ENCODE measurements at places on chromosomes 4 and X. TPM values are rescaled to one million over a fixed set of nuclear protein-coding genes. Genes with fewer than 3 reads are reported as not detected.

The GAGE12H gene
- polyA plus RNA-seq: not detected

The AMTN gene
- not detected for polyA plus RNA-seq

DNA sequence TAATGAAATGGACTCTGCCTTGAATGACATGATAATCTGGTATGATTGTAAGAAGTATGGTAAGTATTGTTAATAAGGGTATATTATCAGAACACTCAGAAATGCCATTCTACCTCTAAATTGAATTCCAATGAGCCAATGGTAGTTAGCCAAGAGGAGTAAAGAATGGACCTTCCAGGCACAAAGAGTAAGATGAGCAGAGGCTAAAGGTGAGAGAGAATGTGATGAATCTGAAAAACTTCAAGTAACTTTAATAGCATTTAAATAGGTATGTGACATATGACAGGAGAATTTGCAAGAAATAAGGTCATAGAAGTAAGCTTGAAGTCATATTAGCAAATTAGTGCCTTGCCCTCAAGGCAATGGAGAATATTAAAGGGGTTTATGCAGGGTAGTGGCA is 152.4 kb downstream of the BANK1 start:
- DNase-seq: no peak

The PPP1R2C gene
- not detected for polyA plus RNA-seq

DNA sequence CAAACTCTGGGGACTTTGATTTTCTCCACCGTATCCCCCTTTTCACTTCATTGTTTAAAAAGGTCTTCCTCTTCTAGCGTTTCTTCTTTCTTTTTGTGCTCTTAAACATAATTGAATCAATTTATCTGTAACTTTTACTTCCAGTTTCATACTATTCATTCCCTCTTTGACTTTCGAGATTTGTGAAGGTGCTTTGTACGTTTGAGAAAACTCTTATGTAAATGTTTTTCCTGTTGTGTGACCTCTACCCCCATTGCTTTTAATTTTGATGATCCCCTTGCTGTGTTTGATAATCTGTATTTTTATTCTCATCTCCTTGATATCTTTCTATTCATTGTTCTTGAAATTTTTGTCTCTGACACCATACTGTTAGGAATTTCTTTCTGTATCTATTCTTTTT is 4.8 kb downstream of the USP38 start:
- DNase-seq: no peak

DNA sequence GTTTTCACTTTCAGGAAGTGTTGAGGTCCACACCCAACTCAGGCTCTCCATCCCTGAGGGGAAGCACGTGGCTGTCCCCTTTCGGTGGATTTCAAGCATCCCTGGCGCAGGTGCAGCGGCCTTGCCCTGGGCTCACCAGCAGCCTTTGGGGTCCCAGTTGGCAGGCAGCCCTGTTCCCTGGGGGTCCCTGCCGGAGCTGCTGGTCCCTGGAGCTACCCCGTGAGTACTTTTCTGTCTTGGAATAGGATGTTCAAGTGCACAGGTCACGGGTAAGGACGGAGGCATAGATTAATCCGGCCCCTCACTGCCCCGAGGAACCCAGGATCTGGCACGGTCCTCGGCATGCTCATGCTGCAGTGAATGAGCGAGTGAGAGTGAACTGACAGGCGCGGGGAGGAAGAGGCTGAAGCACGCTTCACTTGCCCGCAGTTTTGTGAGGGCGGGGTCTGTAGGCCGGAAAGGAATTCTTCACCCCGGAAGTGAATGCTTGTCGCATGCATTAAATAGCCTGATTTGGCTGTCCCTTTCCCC is 117.2 kb upstream of the FAT1 start:
- DNase-seq: no peak

GRCh38 chr4:83208371-83209365 is 75.9 kb downstream of the COQ2 start:
- DNase-seq: no peak

DNA sequence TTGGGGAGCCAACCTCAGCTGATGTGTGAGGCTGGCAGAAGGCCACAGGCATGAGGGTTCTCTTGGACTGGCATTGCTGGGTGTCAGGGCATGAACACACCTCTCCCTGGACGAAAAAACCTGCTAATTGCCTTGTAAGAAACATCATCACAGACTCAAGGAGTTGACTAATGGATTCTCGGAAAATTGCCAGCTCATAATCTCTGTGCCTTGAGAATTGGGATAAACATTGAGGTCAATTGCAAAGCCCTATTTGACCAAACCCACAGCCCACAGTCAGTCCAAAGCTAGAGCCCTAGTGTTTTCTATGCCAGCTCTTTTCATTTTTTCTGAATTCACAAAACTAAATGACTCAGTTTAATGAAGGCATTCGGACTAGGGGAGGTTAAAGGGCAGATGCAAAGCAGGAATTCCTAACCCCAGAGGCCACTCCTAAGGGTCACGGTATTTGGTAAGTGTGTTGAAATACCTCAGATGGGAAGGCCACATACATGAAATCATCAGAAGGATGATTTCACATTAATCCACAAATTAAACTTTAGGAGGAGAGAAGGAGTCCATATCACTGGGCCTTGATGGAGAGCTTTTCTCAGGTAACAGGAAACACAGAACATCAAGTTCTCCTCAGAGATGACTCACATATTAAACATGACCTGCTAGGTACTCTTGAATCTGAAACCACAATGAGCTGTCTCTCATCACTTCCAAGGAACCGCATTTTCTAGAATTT is 39.0 kb upstream of the RASL11B start:
- DNase-seq: no peak

GRCh38 chr4:23001478-23001877 is 308.7 kb downstream of the GBA3 start:
- no peak for DNase-seq

GRCh38 chr4:123449362-123449761 is 52.8 kb downstream of the SPRY1 start:
- DNase-seq: no peak

The DIPK2B gene
- polyA plus RNA-seq: 8.4 TPM

DNA sequence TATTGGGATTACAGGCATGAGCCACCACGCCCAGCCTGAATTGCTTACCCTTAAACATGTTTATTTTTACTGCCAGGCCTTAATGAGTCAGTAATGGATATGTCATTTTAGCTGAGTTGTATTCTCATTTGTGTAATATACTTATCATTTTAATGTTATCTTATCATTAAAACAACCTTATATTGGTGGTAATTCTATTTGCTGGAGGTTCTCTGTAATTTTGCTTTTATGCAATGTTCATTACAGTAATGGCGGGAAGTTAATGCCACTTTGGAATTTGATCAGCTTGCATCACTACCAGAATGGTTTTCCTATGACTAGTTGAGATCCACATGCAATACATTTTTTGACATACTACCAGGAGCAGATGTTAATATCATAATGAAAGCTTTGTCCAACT is 6.3 kb upstream of the PGAM4 start:
- DNase-seq: no peak

DNA sequence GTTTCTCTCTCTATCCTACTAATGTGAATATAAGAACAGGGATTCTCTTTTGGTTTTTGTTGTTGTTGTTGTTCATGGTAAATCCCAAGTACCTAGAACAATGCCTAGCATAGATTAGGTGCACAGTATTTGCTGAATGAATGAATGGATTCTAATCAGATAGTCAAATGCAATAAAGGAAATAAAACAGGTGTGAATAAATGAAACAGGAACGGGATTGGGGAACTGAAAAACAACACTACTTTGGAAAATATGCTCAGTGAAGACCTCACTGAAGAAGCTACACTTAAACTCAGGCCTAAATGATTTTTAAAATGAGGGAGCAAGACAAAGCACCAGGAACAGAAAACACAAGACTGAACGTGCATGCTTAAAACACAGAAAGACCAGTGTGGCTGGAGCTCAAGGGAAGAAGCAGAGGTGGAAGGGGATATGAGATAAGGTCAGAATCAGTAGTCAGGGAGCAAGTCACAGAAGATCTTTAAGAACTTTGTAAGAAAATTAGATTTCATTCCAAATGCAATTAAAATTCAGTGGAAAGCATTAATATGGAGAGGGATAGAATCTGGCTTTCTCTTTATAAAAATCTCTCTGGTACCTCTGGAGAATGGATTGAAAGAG is 144.7 kb downstream of the ZAR1 start:
- no peak for DNase-seq

DNA sequence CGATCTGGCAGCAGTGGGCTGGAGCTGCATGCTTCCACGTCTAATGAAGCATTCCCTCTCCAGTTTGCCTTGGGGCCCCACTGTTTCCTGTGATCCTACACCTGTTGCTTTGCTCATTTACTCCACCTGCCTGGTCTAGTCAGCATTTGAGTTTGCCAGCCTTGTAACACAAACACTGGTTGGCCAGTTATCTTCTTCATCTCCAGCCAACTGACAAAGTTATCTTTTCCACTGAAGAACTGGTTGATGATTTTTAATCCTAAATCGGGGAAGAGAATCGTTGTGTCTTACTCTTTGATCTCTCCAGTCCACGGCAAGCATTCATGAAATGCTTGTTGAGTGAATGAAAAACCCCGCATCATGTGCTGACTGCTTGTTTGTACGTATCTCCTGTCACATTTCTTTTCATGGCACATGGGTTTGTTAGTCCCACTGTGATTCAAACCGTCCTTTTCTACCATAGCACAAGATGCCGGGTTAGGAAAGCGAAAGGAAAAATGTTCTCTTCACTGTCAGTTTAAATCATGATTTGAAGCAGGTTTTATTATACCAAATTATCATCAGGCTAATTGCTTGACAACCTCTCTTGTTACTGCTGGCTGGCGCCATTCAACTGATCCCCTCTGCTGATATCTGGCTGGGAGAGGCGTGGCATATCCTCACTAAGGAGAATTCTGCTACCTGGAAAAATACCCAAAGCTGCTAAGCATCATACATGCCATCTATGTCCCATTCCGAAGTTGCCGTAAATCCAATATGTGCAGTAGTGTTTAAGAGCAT is 144.8 kb downstream of the SHROOM3 start:
- no peak for DNase-seq

GRCh38 chr4:74362347-74362746 is 2.6 kb upstream of the EREG start:
- DNase-seq: no peak

GRCh38 chr4:26985873-26986272 is 125.2 kb downstream of the STIM2 start:
- no peak for DNase-seq

DNA sequence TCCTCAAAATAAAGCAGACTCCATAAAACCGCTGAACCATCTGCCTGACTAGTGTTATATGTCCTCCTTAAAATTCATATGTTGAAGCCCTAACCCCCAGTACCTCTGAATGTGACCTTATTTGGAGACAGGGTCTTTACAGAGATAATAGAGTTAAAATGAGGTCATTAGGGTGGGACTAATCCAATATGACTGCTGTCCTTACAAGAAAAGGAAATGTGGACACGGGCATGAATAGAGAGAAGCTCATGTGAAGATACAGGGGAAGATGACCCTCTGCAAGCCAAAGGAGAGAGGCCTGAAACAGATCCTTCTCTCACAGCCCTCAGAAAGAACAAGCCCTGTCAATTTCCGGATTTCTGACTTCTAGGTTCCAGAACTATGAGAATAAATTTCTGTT is 82.0 kb upstream of the KLHL13 start:
- DNase-seq: no peak

The PROM1 gene
- 42.3 TPM for polyA plus RNA-seq

- no peak for DNase-seq
These were observed 1061.3 kb downstream of the STPG2 start for GRCh38 chr4:97081951-97082350.

DNA sequence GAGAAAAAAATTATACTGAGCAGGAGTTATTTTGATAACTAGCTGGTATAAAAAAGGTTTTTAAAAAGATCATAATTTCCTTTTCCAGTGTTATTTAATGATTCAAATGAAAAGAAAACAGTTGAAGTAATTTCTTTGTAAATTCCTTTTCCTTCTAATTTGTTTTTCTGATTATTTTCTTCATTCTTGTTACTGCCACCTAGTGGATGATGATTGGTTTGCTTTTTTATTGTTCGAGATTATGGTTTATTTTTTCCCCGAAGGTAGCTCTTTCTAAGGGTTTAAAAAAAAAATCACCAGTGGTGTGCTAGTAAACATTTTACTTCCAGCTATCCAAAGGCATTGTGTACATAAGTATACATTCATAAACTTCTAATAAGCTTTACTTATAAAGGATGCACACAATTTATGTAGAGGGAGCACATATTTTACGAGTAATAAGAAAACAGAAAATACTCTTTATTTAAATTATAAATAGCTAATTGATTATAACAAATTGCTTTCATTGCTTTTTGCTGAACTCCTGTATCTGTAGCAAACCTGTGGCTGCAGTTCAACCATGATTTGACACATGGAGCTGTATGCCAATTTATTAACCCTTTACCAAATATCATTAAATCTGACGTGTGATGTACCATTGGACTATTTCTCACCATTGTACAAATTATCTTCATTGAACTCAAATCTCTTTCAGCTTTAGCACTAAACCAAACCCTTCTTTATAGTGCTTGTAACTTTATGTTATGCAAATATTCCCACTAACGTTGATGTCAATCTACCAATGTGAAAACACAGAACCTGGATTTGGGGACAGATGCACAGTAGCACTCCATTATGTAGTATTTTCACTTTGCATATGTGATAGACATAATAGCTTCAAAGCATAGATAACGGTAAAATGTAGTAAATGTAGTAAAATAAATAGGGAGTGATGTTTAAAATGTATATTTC is 97.8 kb upstream of the ANK2 start:
- no peak for DNase-seq
